ENCODE measurements at places on chromosomes 5 and 9.

- no peak for DNase-seq
Observed at GRCh38 chr9:84858364-84858763, 188.8 kb downstream of the NTRK2 start.

DNA sequence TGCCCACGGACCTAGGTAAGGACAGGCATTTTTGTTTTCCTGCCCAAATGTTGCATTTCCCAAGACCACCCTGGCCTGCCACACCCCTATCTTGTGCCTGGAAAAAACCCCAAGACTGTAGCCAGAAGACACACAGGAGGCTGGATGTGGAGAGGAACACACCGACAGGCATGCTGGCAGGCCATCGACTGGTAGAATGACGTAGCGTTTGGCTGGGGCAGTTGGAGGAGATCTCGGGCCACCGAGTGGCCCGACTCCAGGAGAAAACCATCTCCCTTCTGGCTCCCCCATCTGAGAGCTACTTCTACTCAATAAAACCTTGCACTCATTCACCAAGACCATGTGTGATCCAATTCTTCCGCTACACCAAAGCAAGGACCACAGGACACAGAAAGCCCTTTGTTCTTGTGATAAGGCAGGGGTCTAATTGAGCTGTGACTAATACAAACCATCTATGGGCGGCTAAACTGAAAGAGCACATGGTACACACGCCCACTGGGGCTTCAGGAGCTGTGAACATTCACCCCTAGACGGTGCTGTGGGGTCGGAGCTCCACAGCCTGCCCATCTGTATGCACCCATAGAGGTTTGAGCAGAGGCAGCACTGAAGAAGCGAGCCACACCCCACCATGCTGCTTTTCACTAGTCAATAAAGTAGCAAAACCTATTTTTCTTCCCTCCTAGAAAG is 38.9 kb upstream of the N4BP3 start:
- no peak for DNase-seq

DNA sequence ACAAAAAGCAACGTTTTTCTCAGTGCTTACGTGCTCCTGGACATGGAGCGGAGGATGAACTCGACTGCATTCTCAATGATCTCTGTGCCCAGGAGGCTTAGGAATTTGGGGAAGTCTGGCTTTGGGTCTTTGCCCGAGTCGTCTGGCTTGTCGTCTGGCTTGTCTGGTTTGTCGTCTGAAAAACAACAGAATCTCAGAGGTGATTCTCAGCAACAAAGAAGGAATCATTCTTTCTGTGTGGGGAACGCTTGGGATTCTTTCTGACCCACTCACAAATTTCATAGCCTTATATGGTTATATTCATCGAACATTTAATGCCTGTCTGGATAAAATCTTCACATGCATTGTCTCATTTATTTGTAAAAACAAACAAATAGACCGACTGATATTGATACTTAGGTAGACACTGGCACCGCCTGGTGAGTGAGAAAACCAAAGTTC is 4.7 kb downstream of the C5orf46 start:
- peak; percentile 31 for DNase-seq

- DNase-seq: no peak
Observed at GRCh38 chr9:111762556-111762955, 32.2 kb downstream of the SHOC1 start.

- no peak for DNase-seq
Observed at GRCh38 chr5:112396430-112396829, 22.6 kb downstream of the EPB41L4A start.

- no peak for DNase-seq
Observed at GRCh38 chr9:69222970-69223369, 48.9 kb downstream of the TJP2 start.

DNA sequence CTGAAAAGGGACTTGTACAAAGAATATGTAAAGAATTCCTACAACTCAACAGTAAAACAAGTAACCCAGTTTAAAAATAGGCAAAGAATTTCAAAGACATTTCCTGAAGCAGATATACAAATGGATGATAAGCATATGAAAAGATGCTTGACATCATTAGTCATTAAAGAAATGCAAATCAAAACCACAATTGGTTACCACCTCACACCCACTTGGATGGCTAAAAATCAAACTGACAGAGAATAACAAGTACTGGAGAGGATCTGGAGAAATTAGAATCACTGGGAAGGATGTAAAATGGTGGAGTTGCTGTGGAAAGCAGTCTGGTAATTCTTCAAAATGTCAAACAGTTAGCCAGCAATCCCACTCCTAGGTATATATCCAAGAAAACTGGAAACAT is 12.5 kb upstream of the FOXE1 start:
- DNase-seq: no peak

DNA sequence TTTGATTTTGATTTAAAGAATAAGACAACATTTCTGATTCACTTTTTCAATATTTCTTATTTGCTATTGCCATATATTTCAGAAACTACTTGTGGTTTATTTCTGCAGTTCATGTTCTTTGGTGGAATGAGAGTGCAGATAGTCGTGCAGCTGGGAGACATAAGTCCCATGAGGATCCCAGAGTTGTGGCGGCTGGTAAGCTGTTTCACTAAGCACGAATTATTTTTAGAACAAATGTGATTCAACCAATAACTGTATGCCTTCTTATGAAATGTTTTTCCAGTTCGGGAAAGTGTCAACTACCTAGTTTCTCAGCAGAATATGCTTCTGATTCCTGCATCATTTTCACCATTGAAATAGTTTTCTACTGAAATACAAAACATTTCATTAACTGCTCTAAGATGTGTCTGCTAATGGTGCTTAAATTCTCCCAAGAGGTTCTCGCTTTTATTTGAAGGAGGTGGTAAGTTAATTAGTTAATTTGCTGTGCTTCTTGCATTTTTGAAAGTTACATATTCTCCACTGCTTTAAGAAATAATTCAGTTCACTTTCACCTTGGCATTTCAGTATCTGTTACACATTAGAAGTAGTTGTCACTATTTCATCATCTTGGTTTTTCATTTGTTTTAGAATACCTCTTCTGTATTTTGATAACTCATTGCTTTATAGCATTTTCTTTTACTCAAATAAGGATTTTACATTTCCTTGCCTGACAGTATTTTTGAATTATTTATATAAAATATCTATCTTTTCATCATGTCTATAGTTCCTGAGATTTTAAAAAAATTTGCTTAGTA is 9.0 kb downstream of the NIPSNAP3B start:
- no peak for DNase-seq

GRCh38 chr9:32385152-32385884 is 875 bp downstream of the ACO1 start:
- DNase-seq: no peak

GRCh38 chr5:132854301-132854700 is 12.0 kb downstream of the GDF9 start:
- peak; percentile 33 for DNase-seq

DNA sequence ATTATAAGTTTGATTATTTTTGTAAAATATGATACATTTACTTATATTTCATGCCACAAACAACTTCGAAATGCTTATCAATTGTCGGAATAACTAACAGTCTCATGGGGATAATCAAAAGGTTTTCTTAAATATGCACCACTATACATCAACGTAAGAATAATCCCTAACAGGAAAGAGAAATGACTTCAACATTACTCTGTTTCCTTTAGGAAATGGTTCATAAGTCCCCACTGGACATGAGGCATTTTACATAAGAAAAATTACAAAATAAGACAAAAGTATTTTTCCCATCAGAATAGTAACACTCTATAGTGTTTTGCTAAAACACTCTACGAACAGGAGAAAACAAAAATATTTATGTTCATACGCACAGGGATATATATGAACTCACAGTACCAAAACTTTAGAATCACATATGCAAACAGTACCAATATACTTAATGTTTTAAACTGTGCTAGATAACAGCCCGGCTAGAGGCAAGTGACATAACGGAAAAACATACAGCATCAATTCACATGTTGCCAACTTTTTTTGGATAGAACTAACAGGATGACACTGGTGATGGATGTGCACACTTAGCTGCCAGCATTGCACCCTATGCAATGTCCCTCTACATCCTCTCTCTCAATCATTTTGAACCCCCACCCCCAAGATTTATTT is 120.5 kb downstream of the NFIB start:
- no peak for DNase-seq

GRCh38 chr5:30890377-30890776 is 303.1 kb upstream of the CDH6 start:
- DNase-seq: no peak

DNA sequence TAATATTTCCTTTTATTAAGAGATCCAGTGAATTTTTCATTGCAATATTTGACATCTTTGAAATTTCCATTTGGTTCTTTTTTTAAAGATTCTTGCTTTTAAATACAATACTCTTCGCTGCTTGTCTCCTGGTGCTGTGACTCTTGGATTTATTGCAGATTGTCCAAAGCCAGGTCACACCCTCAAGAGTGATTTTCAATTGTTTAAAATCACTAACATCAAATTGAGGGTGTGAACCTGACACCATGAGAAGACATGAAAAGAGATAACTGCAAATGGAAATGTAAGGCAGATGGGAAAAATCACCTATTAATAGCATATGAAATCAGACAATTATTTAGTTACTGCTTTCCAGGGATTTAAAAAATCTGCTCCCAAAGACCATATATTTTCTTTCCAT is 42.6 kb downstream of the ANXA1 start:
- DNase-seq: no peak

DNA sequence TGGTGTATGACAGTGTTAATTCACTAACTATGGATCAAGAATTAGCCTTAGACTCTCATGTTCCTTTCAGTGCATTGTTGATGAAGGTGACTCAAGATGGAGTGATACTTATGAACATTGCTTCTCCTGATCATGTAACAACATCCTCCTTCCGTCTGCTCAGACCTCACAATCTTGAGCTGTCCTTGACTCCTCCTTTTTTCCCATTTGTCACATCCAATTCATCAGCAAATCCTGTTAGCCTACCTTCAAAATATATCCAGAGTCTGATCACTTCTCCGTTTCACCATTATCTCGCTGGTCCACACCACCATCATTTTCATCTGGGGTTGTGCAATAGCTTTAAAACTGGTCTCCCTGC is 9.2 kb upstream of the SEMA6A start:
- no peak for DNase-seq

DNA sequence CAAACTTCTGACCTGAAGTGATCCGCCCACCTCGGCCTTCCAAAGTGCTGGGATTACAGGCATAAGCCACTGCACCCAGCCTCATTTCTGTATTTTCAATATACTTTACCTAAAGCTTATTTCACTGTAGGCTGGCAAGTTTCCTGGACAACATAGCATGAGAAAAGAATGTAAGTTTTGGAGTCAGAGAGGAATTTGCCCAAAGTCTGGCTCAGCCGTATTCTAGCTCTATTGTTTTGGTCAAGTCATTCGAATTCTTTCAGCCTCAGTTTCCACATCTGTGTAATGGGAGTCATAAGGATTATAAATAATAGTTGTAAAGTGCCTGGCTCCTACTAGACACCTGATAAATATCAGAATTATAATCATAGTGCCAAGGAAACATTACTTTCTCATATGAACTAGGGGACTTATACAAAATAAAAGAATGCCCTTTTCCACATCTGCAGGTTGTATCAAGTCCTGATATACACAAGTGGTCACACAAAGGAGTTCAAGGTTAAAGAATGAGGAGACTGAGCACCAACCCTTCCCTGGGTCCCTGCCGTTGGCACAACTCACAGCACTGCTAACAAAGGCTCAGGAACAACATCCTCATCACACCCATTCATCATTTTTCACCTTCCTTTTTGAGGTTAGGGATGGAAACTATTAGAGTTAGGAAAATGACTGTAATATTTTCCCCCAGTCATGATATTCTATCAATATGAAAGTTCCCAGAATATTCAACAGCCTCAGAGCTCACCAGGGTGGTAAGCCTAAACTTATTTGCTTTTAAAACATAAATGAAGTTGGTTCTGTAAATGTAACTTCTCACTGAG is 34.6 kb upstream of the RAI14 start:
- no peak for DNase-seq

DNA sequence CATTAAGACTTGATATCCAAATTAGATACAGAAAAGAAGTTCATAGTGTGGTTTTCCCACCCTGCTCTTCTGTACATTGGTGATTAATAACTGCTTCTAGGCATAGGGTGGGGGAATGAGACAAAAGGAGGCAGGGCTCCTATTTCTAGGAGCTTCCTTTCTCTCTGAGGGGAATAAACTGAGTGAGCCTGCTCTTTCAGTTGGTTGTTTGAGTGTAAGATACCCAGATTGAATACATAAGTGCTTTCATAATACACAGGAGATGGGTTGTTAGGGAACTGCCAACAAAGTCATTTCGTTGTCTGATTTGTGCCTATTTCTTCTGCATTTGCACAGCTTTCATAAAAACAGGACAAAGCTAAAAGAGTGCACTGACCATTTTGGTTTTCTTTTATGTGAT is 48.9 kb upstream of the TTC23L start:
- no peak for DNase-seq

GRCh38 chr5:159804121-159804520 is 112.2 kb upstream of the ADRA1B start:
- DNase-seq: no peak

DNA sequence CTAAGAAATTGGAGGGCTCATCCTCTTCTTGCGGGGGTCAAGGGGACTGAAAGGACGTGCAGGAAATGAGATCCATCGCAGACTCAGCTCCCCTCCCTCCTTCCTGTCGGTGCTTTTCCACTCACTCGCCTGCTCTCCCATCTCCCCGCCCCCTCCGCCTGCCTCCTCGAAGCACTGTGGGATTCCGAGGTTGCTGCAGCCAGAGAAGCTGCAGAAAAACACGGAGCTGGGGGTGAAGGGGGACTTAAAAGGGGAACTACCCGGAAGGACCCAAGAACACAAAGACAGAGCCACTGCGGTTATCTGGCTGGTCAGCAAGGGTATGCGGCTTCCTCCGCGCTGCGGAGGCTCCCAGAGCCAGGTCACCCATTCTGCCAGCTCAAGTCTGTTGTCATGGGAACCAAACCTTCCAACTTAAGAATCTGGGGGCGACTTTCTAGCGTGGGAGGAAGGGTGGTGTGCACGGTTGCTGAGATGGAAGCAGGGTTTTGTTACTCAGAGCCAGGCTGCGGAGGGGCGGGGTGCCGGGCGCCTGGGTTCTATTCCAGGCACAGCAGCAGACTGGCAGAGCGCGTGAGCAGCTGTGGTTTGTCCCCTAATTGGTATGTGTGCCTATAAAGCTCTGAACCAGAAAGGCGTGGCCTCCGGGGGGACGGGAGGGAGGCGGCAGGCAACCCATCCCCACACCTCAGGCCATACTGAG is 24.9 kb downstream of the PCDHGC5 start:
- peak; percentile 91 for DNase-seq

DNA sequence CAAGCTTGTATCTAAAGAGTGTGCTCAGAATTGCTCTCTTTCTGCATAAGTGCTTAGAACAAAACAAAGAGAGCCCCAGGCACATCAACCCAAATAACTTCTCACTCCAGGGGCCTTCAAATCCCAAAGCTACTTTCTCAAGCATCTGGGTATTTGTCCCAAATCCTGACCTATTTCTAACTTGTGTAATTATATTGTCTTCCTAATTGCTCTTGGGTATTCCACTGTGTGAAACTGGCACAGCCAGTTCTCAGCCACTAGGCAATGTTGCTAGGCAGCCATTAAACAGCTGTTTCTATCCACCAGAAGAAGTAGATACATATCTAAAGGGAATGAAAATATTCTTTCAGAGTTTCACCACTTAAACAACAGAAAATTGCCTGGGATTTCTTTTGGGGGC is 198.8 kb downstream of the PRELID2 start:
- DNase-seq: no peak
